GOT3 (cell line): ENCODE measurements at places on chromosomes 3 and 15.

GRCh38 chr3:185153171-185153771 is 411 bp upstream of the C3orf70 start:
- DNase-seq: no peak

GRCh38 chr3:21484057-21484827 is 266.8 kb downstream of the ZNF385D start:
- no peak for DNase-seq

- no peak for DNase-seq
Observed at GRCh38 chr3:23591374-23591773, 214.4 kb upstream of the UBE2E1 start.

DNA sequence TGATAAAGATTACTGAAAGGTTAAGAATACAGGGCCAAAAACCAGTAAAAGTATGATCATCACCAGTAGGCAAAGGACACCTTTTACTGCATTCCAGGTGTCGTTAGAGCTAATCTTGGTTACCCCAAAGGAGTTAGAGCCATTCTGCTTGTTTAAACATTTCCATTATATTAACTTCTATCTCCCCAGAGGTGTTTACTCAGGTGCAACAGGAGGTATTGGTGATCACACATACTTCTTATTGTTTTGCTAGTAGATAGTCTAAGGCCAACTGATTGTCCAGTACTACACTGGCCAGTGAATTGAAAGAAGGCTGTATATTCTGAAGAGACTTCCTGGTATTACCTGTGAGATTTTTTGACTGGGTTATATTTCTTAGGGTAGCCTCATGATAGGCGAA is 22.8 kb downstream of the MKRN3 start:
- DNase-seq: no peak
